ENCODE measurements at places on chromosomes 4 and X.

DNA sequence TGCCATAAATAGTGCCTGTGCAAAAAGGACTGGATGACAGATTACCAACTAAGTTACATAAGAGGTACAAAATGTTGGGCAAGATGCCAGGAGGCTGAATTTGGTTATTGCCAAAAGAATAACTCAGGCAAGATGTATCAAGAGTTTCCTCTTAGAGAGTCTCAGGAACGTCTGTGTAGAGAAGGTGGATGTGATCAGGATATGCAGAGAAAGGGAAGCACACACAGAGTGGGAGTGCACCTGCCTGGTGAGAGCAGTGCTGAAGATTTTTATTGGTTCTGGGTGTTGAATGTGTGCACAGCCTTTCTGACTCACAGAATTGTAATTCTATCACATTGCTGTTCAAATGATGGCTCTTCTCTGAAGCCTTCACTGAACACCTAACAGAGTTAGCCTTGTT, 156.8 kb upstream of the HS3ST1 start:
- DNase-seq: no peak

- DNase-seq: no peak
These were observed 731 bp upstream of the GPC3 start for GRCh38 chrX:133985967-133986683.

GRCh38 chr4:6354626-6355025, 85.0 kb downstream of the WFS1 start:
- no peak for DNase-seq

- no peak for DNase-seq
These were observed 1600.8 kb downstream of the ARAP2 start for GRCh38 chr4:34643476-34643875.

GRCh38 chr4:141771889-141772830, 135.8 kb downstream of the IL15 start:
- DNase-seq: no peak

- DNase-seq: no peak
These were observed 9.7 kb downstream of the NOP14 start for GRCh38 chr4:2953496-2953895.

DNA sequence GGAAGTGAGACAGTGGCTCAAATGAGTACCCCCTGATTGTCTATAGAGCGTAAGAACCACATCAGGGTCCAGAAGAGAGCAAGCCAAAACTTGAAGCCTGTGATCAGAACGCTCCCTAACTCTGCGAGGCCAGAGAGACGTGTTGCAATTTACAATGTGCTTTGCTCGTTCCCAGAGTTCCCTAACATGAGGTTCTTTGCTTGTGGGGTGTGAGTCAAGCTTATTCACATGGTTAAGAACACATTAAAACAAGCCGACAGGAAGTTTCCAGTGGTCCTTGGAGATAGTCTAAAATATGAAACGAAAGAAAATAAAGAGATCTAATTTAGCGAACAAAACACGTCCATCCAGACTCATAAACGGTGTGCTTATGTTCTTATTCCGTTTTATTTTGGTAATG, 702.3 kb downstream of the TRIML1 start:
- DNase-seq: no peak

DNA sequence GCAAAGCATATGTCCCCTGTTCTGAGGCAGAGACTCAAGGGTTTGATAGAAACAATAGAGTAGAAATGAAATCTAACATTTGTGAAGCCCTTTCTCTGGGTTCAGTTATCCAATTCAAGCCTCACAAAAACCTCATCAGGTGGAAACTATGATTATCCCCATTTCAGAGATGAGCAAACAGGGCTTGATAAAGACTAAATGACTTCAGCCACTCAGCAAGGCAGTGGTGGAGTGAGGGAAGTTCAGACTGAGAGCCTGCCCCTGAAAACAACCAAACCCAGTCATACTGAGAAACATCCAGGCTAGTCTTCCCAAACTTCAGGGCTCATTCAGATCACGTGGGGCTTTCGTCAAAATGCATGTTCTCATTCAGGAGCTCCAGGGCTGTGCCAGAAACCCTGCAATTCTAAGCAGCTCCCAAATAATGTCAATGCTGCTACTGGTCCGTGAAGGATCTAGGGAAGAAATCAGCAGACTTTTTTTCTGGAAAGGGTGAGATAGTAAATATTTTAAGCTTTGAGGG, 109.6 kb upstream of the KIT start:
- no peak for DNase-seq

DNA sequence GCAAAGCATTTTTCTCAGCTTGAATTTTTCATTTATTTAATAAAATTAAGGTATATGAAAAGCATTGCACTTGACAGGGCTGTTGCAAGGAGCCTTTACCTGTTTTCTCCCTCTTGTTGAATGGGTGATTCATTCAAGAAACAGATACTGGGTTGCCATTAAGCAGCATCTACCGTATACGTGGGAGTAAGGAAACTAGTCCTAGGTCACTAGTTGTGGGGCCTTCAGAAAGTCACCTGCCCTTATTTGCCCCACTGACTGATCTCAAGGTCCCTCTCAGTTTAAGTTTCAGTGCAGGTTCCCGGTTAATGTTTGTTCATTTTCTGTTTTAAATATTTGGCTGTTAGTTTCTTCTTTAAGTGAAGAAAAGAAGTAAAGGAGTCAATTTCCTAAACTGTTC, 34.0 kb downstream of the LHFPL1 start:
- DNase-seq: no peak

DNA sequence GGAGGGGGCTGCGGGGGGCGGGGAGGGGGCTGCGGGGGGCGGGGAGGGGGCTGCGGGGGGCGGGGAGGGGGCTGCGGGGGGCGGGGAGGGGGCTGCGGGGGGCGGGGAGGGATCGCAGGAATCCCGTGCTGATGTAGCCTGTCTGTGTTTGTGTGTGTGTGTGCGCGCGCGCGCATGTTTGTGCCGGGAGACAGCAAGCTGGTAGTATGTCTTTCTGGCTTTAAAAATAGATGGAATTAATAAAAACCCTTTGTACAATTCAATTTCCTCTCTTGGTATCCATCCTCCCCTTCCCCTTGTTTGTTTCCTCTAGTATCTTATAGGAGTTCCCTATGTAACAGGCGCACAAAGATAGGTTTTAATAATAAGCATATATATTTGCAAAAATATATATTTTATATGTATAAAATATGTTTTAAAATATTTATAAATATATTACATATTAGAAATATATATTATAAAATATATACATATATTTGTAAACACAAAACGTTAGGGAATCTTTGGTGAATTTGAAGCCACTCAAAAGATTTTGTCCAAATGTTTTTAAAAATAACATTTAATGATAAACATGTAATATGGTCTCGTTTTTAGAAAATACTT, 782 bp downstream of the ARHGAP24 start:
- DNase-seq: no peak

- no peak for DNase-seq
These were observed 22.8 kb downstream of the PACRGL start for GRCh38 chr4:20723019-20723418.

DNA sequence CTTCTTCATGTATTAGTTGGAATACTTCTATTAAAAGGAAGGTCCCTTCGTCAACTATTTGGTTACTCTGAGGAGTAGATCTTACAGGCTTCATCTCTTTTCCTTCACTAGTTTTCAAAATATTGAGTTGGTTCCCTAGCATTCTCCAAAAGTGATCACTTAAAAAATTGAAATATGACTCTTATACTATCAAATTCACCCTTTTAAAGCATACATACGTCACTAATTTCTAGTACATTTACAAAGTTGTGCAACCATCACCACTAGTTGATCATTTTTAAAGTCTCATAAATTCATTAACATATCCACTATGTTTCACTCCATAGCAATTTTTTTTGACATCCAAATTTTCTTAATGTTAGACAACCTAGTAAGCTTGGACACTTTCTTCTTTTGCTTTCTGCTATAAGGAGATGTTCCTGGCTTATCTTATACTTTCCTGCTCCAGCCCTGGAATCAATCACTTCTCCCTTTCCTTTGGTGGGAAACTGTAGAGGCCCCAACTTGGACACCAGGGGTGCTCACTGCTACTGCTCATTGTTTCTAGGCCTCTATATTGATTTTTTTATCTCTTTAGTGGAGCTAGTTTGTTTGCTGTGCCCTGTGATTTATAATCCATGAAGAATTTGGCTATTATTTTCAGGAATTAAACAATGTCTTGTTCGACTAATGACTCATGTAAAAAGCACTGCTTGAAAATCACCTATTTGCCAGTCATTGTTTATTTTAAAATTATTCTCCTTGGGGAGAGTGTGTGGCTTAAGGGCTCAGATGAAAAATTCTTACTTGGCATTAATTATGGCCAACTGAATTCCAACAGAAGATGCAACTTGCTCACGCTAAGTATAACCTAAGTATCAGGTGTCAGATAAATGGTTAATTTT, 4.0 kb upstream of the ZFX start:
- no peak for DNase-seq

DNA sequence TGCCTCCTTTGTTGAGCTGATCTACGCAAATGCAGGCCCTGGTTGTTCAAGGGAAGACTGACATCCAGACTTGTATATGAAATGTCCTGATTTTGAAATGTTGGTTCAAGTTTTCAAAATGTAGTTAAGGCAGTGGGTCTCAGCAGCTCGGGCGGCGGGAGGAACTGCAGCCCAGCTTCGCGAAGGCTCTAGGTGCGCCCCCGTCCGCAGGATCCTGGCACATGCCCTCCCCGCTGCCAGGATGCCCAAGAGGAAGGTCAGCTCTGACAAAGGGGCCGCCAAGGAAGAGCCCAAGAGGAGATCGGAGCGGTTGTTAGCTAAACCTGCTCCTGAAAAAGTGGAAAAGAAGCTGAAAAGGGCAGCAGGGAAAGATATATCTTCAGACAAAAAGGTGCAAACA, 1310.1 kb downstream of the ADGRL3 start:
- no peak for DNase-seq

- no peak for DNase-seq
These were observed 99.9 kb upstream of the FMR1 start for GRCh38 chrX:147811803-147812202.

- no peak for DNase-seq
These were observed 93.3 kb downstream of the CCSER1 start for GRCh38 chr4:90220459-90220858.

DNA sequence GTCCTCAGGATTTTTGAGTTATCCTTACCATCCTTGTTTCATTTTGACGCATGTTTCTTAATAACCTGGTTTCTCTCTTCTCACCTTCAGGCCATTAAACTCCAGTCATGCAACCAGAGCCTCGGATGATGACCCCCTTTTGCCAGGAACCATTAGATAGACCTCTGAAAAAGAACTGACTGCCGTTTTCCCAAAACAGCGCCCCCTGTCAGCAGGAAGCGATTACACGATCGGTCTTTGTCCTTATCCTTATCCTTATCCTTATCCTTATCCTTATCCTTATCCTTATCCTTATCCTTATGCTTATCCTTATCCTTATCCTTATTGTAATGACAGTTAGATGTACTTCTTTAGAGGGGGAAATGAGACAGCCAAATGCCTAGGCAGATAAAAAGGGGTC, 148.4 kb upstream of the ITM2A start:
- no peak for DNase-seq

DNA sequence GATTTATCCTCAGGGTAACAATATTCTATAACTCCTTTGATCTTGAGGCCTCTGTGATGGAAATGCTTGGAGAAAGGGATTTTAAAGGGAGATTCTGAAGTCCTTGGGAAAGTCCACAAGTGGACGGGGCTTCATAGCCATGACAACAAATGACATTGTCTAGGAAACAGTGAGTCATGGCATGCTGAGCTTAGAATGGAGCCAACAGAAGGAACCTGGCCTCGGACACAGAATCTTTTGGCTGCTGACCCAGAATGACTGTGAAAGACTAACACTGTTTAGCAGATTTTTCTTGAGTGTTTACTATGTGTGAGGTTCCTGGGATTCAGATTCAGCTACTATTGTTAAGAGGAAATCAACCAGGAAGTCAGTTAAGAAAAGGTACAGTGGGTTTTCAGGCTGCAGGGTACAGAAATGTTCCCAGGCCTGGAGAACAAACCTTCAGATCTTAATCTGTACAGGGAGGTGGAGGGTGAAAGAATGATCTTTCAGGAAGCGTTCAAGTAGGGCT, 18.1 kb upstream of the CXCL2 start:
- no peak for DNase-seq

DNA sequence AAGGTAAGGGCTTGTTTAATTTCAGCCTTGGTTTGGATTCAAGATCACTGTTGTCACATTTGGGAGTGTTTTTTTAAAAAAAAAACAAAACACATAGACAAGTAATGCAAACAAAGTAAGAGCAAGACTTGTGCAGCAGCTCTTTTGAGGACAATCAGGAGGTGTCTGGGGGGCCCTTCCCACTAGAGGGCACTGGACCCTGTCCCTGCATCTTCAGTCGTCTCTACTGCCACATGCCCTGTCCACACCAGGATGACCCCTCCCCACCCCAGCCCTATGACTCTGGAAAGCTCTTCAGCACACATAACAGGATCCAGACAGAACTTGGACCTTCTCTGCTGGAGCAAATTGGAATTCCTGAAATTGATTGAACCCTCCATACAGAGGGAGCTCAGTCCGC, 71.0 kb downstream of the USP46 start:
- no peak for DNase-seq

DNA sequence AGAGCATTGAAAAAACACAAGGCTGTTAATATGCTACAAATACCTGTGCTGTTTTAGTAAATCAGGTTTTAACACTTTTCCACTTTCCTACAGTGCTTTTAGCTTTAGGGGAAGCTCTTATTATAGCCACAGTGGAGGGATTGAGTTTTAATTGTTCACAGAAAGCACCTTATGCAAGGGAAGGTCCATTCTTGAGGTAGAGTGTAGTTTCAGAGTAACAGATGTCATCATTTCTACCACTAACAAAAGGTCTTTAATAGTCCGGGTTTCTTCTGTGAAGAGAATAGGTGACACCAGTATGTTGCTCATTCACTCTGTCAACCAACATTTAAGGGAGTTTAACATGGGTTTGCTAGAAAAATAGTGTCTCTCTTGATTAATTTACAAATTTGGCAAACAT, 104.4 kb downstream of the STIM2 start:
- no peak for DNase-seq

DNA sequence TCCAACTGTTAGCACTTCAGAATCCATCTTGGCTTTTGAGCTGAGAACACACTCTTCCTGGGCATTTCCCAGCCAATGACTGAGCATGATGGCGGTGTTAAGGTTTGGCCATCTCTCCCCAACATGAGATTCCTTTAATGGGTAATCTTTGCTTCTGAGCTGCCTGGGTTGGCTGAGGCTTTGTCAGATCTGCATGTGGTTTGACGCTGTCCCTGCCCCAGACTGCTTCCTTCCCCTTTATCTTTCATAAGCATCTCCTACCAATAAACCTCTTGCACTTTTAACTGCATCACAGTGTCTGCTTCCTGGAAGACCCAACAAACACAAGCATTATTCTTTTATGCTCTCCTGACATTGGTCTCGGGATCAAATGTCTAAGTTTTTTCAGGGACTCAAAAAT, 31.5 kb upstream of the DIPK2B start:
- no peak for DNase-seq

DNA sequence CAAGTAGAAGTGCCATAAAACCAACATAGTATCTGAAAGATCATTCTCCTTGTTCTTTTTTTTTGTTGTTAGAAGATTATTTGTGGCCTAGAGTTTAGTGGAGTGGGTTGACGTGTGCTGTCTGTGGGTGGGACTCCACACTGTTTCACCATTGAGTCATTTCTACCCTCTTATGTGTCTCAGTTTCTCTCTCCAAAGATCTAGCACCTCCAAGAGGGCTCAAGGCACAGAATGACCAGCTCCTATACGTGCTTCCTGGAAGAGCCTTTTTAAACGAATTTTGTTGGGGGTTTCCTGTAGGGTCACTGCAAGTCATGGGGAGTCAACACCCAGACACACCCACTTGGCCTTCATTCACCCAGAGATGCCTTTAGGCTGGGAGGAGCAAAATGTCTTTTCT, 150.1 kb downstream of the KLF8 start:
- DNase-seq: no peak

- DNase-seq: no peak
These were observed 113.5 kb upstream of the TTC29 start for GRCh38 chr4:147059064-147059731.
